NCI-H1436 (cell line): ENCODE measurements at places on chromosomes 5 and 9.

DNA sequence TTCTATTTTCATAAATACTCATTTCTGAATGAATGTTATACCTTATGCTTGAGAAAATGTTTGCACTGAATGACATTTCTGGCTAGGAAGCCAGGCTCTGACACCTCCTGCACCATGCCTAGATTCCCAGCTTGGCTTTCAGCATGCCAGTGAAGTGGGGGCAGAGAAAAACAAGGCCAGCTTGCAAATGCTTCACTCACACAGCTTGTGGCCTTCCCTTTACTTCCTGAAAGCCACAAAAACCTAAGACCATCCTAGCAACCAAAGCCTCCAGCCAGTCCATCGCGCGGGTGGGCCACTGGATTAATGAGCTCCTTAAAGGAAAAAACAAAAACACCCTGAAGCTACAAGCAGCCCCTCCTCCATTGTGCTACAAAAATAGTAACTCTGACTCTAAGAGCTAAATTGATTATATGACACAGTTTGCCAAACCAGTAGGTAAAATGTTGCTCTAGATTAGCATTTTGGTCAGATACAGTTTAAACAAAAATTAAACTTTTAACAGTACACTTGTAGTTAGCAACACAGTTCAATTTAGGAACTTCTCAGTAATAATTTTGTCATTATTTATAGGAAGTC, 159.9 kb downstream of the TSSK1B start:
- DNase-seq = no peak

DNA sequence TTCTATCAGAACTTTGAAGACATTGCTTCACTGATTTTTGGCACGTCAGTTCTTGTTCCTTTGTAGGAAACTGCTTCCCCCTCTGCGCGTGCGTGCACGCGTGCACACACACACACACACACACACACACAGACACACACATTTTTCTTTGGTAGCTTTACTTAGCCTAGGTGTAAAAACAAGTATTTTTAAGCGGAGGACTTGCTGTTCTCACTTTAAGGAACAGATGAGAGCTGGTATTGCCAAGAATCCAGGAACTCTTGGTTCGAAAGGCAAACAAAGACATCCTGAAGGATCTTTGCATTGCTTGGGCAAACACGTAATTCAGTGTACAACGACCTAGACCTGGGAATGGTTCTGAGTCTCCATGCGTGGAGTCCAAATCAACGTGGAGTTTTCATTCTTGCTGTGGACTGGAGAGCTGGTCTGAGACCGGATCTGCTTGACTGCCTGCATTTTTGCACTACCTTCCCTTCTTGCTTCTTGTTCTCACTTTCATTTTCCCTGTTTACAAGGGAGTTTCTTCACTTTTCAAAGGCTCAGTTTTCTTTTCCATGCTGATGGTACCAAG, 8.2 kb downstream of the TMEM268 start:
- no peak for DNase-seq

GRCh38 chr5:55935371-55935770, 59.4 kb downstream of the IL6ST start:
- DNase-seq = no peak

GRCh38 chr5:172946146-172946545, 13.1 kb upstream of the RPL26L1 start:
- DNase-seq = no peak

GRCh38 chr5:121366515-121366914, 485.2 kb upstream of the FTMT start:
- no peak for DNase-seq
